Pulmonary artery endothelial cell (primary cell): ENCODE measurements at places on chromosomes 7 and 10. TPM values are rescaled to one million over a fixed set of nuclear protein-coding genes. Genes with fewer than 3 reads are reported as not detected.

The FXYD4 gene
- not detected in 2 replicates for total RNA-seq

The RADIL gene
- 0.46 and 0.73 TPM in 2 replicates for total RNA-seq

The TMEM178B gene
- 0.07 TPM in 1 of 2 replicates, not detected in the other for total RNA-seq

The TRIL gene
- 0.33 and 0.63 TPM in 2 replicates for total RNA-seq

The CHPF2 gene
- 57.7 and 71.3 TPM in 2 replicates for total RNA-seq
